Pancreas (tissue), 10 donors: ENCODE measurements at places on chromosomes 16 and 17. TPM values are rescaled to one million over a fixed set of nuclear protein-coding genes. Genes with fewer than 3 reads are reported as not detected.

DNA sequence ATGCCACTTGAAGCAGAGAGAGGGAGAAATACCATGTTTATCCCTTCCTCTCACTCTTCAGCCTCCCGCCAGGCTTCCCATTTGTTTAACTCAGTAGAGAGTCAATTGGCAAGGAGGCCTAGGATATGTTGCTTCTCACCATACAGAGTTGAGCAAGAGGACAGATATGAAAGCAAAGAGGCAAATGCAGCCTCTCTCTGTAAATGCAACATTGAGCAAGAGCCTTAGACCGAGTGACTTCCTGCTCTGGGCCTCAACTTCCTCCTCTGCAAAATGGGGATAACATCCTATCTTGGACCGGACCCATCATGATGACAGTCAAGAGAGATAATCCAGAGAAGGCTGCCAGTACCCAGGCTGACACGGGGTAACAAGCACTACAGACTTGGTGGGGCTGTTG is 36.8 kb downstream of the SOCS1 start:
- H3K27me3 ChIP-seq, result no peaks in the 10 kb centered on the region
- H3K4me3 ChIP-seq, result no peak overlapping the region
- DNase-seq, result no peak

DNA sequence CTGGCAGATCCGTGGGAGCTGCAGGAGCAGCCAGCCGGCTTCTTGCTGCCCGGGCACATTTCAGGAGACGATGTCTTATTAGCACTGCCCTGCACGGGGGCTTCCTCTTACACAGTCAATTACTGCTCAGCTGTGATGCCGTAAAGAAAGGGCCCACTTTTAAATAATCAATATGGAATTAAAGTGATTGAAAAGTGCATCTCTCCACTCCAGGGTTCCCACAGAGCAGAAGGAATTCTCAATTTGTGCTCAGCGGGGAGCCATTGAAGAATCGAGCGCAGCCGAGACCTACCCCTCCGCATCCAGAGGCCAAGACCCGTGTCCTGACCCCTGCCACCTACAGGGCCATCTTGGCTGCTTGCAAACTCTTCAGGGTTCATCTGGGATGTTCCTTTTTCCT is 399.4 kb upstream of the C16orf82 start:
- H3K27ac ChIP-seq, result no peak overlapping the region
- no peaks in the 10 kb centered on the region for H3K36me3 ChIP-seq
- H3K27me3 ChIP-seq, result no peaks in the 10 kb centered on the region
- no peaks in the 10 kb centered on the region for H3K4me1 ChIP-seq
- no peak for DNase-seq

The WFIKKN2 gene
- total RNA-seq, result 0.09 TPM

DNA sequence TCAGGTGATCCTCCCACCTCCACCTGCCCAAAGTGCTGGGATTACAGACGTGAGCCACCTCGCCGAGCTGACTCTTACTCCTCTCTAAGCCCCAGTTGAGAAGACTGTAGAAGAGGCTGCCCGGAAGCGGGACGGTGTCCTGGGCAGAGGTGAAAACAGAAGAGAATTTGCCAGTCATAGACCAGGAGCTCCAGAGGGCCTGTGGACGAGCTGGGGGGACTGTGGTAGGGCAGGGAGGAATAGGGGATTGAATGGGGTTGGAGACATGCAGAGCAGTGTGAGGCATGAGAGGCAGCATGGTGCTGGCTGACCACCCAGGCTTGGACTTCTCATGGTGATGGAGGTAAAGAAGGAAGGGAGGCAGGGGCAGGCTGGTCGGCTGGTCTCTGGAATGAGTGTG is 17.1 kb upstream of the PHB1 start:
- H3K27me3 ChIP-seq, result no peaks in the 10 kb centered on the region
- H3K4me3 ChIP-seq, result no peak overlapping the region
- no peaks in the 10 kb centered on the region for H3K36me3 ChIP-seq

- no peak for DNase-seq
- no peak overlapping the region for H3K4me3 ChIP-seq
- H3K4me1 ChIP-seq, result no peaks in the 10 kb centered on the region
- no peaks in the 10 kb centered on the region for H3K27me3 ChIP-seq
Observed at GRCh38 chr16:59336136-59336695, 602.1 kb upstream of the GOT2 start.

The ZNF624 gene
- 1.0 TPM for total RNA-seq

DNA sequence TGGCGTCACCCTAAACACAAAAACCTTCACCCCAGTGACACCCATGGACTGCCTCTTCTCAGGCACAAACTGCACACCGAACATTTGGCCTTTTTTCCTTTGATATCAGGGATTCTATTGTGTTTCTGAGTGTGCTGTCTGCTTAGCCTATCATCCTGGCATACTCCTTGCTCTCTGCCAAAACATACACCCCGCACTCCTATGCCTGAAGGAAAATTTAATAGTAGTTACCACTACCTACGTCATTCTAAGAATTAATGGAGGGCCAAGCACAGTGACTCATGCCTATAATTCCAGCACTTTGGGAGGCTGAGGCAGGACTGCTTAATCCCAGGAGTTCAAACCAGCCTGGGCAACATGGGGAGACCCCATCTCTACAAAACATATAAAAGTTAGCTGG is 19.9 kb upstream of the SLFN13 start:
- H3K4me3 ChIP-seq, result no peak overlapping the region
- no peaks in the 10 kb centered on the region for H3K36me3 ChIP-seq
- H3K4me1 ChIP-seq, result no peaks in the 10 kb centered on the region
- DNase-seq, result no peak

The NKD1 gene
- 3.0 TPM for total RNA-seq

DNA sequence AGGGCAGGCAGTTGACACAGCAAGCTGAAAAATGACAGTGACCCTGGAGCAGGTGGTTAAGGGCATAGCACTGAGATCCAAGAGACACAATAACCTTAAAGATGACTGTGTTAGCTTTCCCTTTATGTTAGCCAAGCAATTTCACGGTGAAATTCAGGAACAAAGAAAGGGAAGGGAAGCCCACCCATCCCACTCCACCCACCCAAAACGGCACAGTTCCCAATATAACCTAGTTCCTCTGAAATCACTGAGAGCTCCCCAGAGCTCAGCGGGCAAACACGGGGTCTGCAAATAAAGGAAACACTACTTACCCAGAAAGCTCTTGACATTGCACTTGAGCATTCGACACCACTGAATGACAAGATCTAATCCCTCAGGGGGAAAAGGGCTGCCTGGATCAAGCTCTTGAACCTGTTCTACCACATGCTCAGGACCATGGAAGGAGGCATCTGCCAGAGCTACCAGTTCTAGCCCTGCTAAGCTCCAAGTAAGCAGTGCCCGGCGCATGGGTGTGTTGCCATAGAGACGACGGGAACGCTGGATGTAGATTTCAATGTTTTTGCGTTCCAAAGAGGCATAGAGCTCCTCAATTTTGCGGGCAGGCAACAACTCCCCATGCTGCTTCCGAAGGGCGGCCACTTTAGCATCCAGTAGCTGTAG is 10.6 kb downstream of the BLTP2 start:
- peaks cover 7% of the 10 kb centered on the region for H3K36me3 ChIP-seq
- no peak overlapping the region for H3K27ac ChIP-seq
- no peak for DNase-seq

DNA sequence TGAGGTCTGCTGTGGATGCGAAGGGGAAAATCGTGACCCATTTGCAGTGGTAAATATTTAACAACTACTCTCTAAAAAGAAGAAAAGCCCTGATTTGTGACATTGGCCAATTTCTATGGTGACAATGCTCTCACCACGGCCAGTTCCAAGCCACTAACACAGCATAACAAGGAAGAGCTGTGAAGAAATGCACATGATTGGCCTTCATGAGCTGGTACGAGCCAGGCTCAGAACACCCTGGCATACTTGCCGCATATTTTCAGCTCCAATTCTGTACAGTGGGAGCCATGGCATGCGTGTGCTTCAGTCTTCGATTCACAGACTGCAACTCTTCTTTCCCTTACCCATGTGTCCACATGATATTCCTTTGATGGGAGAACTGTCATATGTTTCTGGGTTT is 363.9 kb upstream of the CDH5 start:
- H3K36me3 ChIP-seq, result no peaks in the 10 kb centered on the region
- no peaks in the 10 kb centered on the region for H3K4me1 ChIP-seq
- no peaks in the 10 kb centered on the region for H3K27me3 ChIP-seq
- H3K4me3 ChIP-seq, result no peak overlapping the region
- no peak overlapping the region for H3K27ac ChIP-seq

DNA sequence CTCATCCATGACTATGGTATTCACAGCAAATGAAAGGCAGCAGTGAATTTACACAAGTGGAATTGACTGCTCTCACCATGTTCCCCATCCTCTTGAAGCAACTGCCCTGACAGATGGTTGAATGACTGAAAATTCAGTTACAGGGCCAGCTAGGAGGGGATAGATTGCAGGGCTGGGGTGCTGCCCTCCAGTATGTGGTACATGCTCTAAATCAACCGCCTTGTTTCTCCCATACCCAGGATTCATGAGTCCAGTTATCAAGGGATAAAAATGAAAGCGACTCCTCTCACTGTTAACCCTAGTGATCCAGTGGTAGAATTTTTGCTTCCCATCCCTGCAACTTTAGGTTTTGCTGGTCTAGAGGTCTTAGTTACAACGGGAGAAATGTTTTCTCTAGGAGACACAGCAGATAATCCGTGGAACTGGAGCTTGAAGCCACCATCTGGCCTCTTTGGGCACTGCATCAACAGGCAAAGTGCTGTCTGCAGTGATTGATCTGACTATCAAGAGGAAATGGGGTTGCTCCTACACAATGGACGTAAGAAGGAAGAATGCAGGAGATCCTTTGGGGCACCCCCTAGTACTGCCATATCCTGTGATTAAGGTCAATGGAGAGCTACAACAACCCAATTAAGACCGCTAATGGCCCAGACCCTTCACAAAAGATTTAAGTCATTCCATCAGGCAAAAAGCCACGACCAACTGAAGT is 32.0 kb downstream of the SCPEP1 start:
- no peak for DNase-seq
- H3K27ac ChIP-seq, result no peak overlapping the region
- H3K4me1 ChIP-seq, result no peaks in the 10 kb centered on the region
- no peaks in the 10 kb centered on the region for H3K36me3 ChIP-seq

GRCh38 chr17:78144736-78145641 is 1.2 kb upstream of the C17orf99 start:
- peaks cover 24% of the 10 kb centered on the region for H3K4me1 ChIP-seq
- H3K36me3 ChIP-seq, result no peaks in the 10 kb centered on the region
- peak; percentile 85 for DNase-seq
- peak overlapping the region; percentile 83 for H3K27ac ChIP-seq
- H3K27me3 ChIP-seq, result no peaks in the 10 kb centered on the region

- peak overlapping the region; percentile 76 for H3K27ac ChIP-seq
- no peak overlapping the region for H3K4me3 ChIP-seq
- peaks cover under 1% of the 10 kb centered on the region for H3K36me3 ChIP-seq
- no peaks in the 10 kb centered on the region for H3K27me3 ChIP-seq
Observed at GRCh38 chr16:66508248-66508913, 41.5 kb downstream of the TK2 start.

DNA sequence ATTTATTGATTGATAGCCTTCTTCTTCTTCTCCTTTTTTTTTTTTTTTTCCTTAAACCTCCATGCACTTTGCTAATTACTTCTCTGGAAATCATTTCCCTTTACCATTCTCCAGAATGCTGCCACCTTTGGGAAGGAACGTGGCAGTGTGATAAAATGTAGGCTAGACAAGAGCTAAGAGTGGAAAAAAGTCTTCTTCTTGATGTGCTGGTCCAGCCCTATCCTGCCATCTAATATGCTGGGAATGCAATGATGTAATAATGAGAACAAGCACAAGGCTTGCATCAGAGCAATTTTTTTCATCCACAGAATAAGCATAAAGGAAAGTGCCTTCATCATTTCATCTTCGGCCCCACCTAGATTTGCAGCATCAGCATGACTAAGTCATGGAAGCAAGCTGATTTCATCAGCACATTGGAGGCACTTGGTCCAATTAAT is 128.7 kb upstream of the ZFHX3 start:
- no peaks in the 10 kb centered on the region for H3K36me3 ChIP-seq
- H3K27me3 ChIP-seq, result no peaks in the 10 kb centered on the region
- H3K4me1 ChIP-seq, result no peaks in the 10 kb centered on the region
- DNase-seq, result no peak
- H3K4me3 ChIP-seq, result no peak overlapping the region

- DNase-seq, result no peak
- H3K4me1 ChIP-seq, result no peaks in the 10 kb centered on the region
- no peaks in the 10 kb centered on the region for H3K27me3 ChIP-seq
Observed at GRCh38 chr17:51764387-51764971, 394.0 kb downstream of the CA10 start.

DNA sequence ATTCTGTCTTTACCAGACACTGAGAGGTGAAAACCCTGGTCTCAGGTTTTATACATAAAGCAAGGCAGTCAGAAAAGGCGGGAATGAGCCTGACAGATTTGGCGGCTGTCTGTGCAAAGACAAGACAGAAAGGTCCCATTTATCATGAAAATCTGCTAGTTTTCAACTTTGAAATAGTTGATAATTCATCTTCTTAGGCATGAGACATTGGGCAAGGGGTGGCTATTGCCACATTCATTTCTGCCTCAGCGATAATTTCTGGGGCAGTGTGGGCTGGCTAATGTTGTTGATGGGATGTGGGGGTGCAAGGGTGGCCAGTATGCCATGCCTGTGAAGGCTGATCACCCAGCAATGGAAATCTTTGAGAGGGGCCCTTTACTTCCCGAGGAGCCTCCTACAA is 173.8 kb upstream of the RPH3AL start:
- H3K4me3 ChIP-seq, result no peak overlapping the region
- no peak for DNase-seq
- no peaks in the 10 kb centered on the region for H3K36me3 ChIP-seq
- H3K4me1 ChIP-seq, result no peaks in the 10 kb centered on the region
- H3K27me3 ChIP-seq, result no peaks in the 10 kb centered on the region

- H3K27me3 ChIP-seq, result peaks cover 5% of the 10 kb centered on the region
- no peak for DNase-seq
- H3K36me3 ChIP-seq, result no peaks in the 10 kb centered on the region
Observed at GRCh38 chr16:73793260-73793659, 503.4 kb upstream of the PSMD7 start.

The TBC1D28 gene
- total RNA-seq, result not detected

The LLGL1 gene
- total RNA-seq, result 5.2 TPM

- H3K27me3 ChIP-seq, result no peaks in the 10 kb centered on the region
- no peaks in the 10 kb centered on the region for H3K36me3 ChIP-seq
- no peak for DNase-seq
- H3K4me3 ChIP-seq, result no peak overlapping the region
- peak overlapping the region; percentile 50 for H3K27ac ChIP-seq
Observed at GRCh38 chr16:16141141-16141540, 82.2 kb downstream of the ABCC6 start.

The PNMT gene
- not detected for total RNA-seq

The AARS1 gene
- total RNA-seq, result 154 TPM

- no peaks in the 10 kb centered on the region for H3K36me3 ChIP-seq
- H3K4me3 ChIP-seq, result no peak overlapping the region
- DNase-seq, result no peak
- H3K27ac ChIP-seq, result no peak overlapping the region
- H3K27me3 ChIP-seq, result no peaks in the 10 kb centered on the region
Observed at GRCh38 chr17:33936764-33937163, 318.3 kb upstream of the CCL2 start.

The KRT40 gene
- not detected for total RNA-seq

GRCh38 chr16:30342751-30343490 is 12.2 kb downstream of the CD2BP2 start:
- H3K27me3 ChIP-seq, result no peaks in the 10 kb centered on the region
- H3K36me3 ChIP-seq, result no peaks in the 10 kb centered on the region
- H3K4me3 ChIP-seq, result no peak overlapping the region
- no peaks in the 10 kb centered on the region for H3K4me1 ChIP-seq
- no peak for DNase-seq

The P2RX5 gene
- total RNA-seq, result 0.56 TPM

The XAF1 gene
- total RNA-seq, result 1.5 TPM
